ENCODE measurements at places on chromosomes 5 and 9. TPM values are rescaled to one million over a fixed set of nuclear protein-coding genes. Genes with fewer than 3 reads are reported as not detected.

SKP2 gene
- 60.2 TPM for total RNA-seq

TIMD4 gene
- 1.2 TPM for total RNA-seq

ADGRD2 gene
- not detected for total RNA-seq

PDE6A gene
- not detected for total RNA-seq

DNA sequence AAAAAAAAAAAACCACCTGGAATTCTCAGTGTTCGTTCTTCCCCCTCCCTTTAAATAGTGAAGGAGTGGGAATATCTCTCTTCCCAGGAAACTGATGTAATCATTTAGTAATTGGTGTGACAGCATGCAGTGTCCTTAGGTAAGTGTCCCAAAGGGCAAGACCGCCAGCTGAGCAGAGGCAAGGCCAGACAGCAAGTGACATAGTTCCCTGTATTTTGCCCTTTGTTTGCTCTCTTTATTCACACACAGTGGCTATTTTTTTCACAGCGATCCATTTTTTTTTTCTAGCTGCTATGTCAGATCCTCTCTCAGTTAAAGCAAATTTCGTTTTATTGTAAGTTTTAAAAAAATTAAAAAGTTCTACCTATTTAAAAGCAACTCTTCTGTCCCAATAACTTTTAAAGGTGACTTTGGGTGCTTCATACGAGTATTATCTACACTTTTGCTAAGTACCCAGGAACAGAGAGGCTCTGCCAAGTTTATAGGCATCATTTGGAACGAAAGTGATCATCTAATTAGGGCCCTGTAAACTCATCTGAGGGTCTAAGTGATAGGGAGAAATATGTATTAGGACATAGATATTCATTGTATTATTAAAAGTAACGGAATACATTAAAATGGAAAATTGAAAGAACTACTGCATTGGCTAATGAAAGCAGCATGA lies 98.2 kb upstream of the ALDH1A1 start:
- no peaks in the 10 kb centered on the region for H3K4me1 ChIP-seq
- no peak for DNase-seq
- no peak overlapping the region for H3K27ac ChIP-seq
- H3K4me3 ChIP-seq = no peak overlapping the region
- H3K27me3 ChIP-seq = peaks cover 9% of the 10 kb centered on the region
- H3K36me3 ChIP-seq = no peaks in the 10 kb centered on the region

DNA sequence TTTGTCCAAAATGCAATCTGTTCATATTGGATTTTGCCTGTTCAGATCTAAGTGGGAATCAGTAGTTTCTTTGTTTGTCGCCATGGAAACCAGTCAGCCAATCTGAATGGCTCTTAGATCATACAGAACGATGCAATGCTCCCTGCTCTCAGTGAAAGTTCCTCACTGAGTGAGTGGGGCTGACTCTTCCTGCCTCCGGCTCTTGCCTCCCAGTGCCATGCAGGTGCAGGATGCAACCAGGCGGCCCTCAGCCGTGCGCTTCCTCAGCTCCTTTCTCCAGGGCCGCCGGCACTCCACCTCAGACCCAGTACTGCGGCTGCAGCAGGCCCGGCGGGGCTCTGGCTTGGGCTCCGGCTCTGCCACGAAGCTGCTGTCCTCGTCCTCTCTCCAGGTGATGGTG lies at the start of gene PTPDC1:
Gene PTPDC1, plus strand, starts transcription at position 151 of the 400 bp plus-strand sequence. Its CDS starts 67 bp downstream, at position 218.
- H3K27ac ChIP-seq = no peak within 1 kb of the TSS
- no peaks in the 10 kb centered on the region for H3K27me3 ChIP-seq
- no peak within 1 kb of the TSS for H3K4me3 ChIP-seq
- H3K36me3 ChIP-seq = no peaks in the 10 kb centered on the region
- H3K4me1 ChIP-seq = peaks cover 6% of the 10 kb centered on the region

GRCh38 chr5:68949256-68949655 lies 144.6 kb upstream of the SLC30A5 start:
- no peaks in the 10 kb centered on the region for H3K27me3 ChIP-seq
- no peak overlapping the region for H3K4me3 ChIP-seq
- no peak for DNase-seq
- no peak overlapping the region for H3K27ac ChIP-seq
- H3K36me3 ChIP-seq = no peaks in the 10 kb centered on the region

DNA sequence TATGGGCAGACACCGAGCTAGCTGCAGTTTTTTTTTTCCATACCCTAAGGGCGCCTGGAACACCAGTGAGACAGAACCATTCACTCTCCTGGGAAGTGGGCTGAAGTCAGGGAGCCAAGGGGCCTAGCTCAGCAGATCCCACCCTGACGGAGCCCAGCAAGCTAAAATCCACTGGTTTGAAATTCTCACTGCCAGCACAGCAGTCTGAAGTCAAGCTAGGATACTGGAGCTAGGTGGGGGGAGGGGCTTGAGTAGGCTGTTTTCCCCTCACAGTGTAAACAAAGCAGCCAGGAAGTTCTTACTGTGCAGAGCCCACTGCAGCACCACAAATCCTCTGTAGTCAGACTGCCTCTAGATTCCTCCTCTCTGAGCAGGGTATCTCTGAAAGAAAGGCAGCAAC lies 151.7 kb upstream of the HCN1 start:
- no peak overlapping the region for H3K4me3 ChIP-seq
- H3K27ac ChIP-seq = no peak overlapping the region
- no peaks in the 10 kb centered on the region for H3K4me1 ChIP-seq
- no peaks in the 10 kb centered on the region for H3K36me3 ChIP-seq
- DNase-seq = no peak
- no peaks in the 10 kb centered on the region for H3K27me3 ChIP-seq

GRCh38 chr5:98428806-98429205 lies 344.7 kb upstream of the RGMB start:
- no peak for DNase-seq
- peaks cover 3% of the 10 kb centered on the region for H3K4me1 ChIP-seq

DNA sequence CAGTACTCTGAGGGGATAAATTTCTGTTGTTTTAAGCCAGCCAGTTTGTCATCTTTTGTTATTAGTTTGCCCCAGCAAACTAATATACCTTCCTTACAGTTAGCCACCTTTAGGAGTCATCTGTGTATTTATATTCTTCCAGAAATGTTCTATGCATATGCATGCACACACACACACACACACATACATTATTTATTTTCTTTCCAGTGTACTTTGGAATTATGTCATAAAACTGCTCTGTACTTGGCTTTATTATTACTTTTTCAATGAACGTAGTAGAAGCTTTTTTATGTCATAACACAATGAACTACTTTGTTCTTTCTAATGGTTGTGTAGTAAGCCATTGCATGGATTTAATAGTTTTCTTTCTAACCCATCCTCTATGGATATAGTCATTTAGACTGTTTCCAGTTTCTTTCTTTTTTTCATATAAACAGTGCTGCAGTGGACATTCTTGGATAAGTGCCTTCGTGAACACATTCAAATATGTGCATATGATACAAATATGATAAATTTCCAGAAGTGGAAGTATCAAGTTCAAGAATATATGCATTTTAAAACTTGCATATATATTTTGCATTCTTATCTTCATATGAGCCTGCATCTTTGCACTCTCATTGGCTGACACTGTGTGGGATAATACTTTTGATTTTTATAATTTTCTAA lies 26.6 kb upstream of the DAB2 start:
- no peaks in the 10 kb centered on the region for H3K4me1 ChIP-seq
- no peak overlapping the region for H3K27ac ChIP-seq
- peaks cover 8% of the 10 kb centered on the region for H3K27me3 ChIP-seq
- H3K36me3 ChIP-seq = no peaks in the 10 kb centered on the region

DNA sequence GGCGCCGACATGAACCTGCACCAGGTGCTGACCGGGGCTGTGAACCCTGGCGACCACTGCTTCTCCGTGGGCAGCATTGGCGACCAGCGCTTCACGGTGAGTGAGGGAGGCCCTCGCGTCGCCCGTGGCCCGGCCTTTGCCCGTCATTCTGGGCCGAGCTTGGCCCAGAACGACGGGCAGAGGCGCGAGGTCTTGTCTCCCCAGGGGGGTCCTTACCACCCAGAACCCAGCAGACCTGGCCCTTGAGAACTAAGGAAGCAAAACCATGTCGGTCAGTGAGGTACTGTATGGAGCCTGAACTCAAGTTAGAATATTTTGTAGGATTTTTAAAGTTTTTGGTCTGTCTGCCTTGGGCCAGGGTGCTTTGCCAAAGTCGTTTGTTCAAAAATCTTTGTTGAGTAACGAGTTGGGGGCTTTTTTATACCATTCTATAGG lies 691 bp downstream of the DMXL1 start:
- peaks cover 29% of the 10 kb centered on the region for H3K4me1 ChIP-seq
- H3K27ac ChIP-seq = peak overlapping the region; percentile 99
- peaks cover 4% of the 10 kb centered on the region for H3K36me3 ChIP-seq
- peak overlapping the region; percentile 85 for H3K4me3 ChIP-seq

Data from activated CD8-positive, alpha-beta T cell treated with anti-CD3 and anti-CD28 coated beads for 36 hours (primary cell).